ENCODE measurements at places on chromosomes 7 and 10.

DNA sequence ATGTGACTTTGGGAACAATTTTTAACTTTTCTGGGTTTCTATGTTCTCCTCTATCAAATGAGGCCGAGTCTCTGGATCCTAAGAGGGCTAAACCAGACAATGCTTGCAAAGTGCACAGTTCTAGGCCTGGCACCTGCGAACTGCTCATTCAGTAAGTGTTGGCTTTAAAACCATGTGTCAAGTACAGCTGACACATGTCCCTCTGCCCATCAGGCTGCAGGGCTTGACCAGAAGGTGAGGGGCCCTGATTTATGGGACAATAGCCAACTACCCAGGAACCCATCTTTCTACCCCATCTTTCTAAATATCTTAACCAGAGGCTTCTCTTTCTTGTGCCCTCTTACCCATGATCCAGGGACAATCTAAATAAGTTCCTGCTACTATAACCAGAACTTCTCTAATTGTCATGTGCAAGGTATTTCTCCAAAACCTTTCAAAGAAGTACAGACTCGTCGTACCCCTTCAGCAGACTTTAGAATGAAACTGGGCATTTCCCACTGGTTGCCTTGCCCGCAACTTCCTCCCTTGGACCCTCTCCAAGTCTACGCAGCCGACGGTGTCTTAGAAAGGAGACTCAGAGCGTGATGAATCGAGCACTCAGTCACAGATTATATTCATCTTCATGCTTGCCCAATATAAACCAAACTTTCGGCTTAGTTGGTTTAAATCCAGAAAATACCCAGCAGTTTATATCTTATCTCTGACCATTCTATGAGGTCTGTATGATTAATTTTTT is 69.8 kb upstream of the STEAP1B start:
- no peaks in the 10 kb centered on the region for H3K27me3 ChIP-seq
- H3K4me3 ChIP-seq = no peak overlapping the region
- H3K4me1 ChIP-seq = peaks cover 14% of the 10 kb centered on the region
- no peaks in the 10 kb centered on the region for H3K36me3 ChIP-seq

DNA sequence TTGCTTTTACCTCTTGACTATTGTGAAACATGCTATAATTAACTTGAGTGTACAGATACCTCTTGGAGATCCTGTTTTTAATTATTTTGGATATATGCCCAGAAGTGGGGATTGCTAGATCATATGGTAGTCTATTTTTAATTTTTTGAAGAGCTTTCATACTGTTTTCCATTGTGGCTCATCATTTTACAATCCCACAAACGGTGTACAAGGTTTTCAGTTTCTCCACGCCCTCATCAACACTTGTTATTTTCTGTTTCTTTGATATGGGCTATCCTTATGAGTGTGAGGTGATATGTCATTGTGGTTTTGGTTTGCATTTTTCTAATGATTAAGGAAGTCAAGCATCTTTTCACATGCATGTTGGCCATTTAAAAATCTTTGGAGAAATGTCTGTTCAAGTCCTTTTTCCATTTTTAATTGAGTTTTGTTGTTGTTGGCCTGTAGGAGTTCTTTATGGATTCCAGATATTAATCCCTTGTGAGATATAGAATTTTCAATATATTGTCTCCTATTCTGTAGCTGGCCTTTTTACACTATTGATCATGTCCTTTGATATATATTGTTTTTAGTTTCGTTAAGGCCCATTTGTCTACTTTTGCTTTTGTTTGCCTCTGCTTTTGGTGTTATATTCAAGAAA is 7.5 kb downstream of the AGK start:
- no peak overlapping the region for H3K4me3 ChIP-seq
- H3K36me3 ChIP-seq = peaks cover 25% of the 10 kb centered on the region
- H3K27ac ChIP-seq = no peak overlapping the region

DNA sequence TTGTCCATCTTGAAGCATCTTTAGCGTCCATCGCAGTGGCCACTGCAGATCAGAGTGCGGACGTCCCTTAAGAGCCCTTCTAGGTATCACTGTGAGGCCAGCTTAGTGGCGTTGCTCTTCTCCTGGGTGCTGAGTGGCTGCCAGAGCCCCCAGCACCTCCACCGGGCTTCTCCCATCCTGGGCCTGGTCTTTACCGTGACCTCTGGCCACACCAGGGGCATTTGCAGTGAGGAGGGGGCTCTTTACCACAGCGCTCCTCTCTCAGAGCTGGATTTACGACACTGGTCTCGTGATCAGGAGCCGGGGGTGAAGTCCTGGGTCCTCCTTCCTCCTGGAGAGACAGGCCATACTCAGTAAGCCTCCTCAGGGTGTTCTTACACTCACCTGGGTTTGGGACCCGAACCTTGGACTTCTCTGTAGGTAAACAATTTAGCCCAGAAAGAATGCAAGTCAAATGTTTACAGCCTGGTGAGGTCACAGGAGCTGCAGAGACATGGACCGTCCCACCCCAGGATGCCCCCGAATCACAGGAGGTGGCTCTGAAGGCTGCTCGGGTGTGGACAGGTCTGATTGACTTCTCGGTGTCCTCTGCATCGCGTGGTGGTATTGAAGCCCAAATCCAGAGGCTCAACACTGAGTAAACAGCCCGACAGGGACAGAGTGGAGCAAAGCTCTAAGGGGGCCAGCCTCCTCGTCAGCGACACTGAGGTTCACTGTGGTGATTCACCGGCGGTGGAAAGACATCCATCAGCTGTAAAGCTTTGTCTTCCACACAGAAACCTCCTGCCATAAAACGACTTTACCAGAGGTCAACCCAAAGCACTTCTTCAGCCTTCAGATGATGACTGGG is 33.0 kb downstream of the JAKMIP3 start:
- no peak overlapping the region for H3K27ac ChIP-seq
- no peaks in the 10 kb centered on the region for H3K36me3 ChIP-seq
- DNase-seq = no peak
- H3K4me3 ChIP-seq = no peak overlapping the region

DNA sequence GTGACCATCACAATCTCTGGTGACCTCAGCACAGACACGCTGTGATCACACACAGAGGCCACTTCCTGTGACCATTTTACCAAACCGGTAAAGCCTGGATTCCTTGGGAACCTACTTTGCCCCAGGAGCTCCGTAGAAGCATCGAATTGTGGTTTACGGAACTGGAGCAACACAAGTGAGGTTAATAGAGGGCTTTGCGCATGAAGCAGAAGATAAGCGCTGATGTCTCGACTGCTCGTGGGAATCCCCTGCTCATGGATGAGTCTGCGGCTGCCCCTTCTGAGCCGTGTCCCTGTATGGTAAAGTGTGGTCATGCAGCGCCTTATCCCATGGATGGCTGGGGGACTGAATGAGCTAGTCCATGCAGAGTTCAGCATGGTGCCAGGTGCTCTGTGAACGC is 53.6 kb downstream of the VIPR2 start:
- no peak overlapping the region for H3K27ac ChIP-seq
- no peaks in the 10 kb centered on the region for H3K27me3 ChIP-seq
- no peak overlapping the region for H3K4me3 ChIP-seq
- no peak for DNase-seq

DNA sequence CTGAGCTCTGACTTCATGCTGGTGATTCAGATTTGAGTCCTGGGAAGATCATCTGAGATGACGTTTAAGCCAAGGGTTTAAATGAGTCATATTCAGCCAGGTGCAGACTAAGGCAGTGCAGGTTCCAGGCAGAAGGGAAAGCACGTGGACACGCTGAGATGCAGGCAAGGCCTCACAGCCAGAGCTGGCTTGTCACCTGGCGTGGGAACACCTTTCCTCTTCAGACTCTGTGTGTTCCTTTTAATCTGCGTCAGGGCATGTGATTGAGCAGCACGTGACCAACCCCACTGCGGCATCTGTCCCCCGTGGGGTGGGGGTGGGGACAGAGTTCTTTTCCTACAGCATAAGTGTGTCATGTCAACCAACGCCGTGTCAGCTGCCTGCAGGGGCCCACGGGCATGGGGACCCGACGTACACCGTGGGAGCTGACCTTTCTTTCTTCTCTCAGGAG is 10.7 kb upstream of the IDI2 start:
- peaks cover 4% of the 10 kb centered on the region for H3K36me3 ChIP-seq
- no peak overlapping the region for H3K27ac ChIP-seq
- H3K4me1 ChIP-seq = no peaks in the 10 kb centered on the region
- no peak for DNase-seq

GRCh38 chr7:50393547-50394252 is 56.5 kb downstream of the FIGNL1 start:
- H3K27me3 ChIP-seq = no peaks in the 10 kb centered on the region
- H3K4me3 ChIP-seq = no peak overlapping the region
- no peak for DNase-seq
- no peaks in the 10 kb centered on the region for H3K4me1 ChIP-seq
- H3K36me3 ChIP-seq = no peaks in the 10 kb centered on the region

All from esophagus muscularis mucosa (tissue), 4 donors.